ENCODE measurements at places on chromosomes 3 and 15.

GRCh38 chr3:179806177-179806576 lies 153.3 kb downstream of the USP13 start:
- H3K27me3 ChIP-seq = peaks cover 11% of the 10 kb centered on the region
- no peak for DNase-seq
- H3K4me1 ChIP-seq = no peaks in the 10 kb centered on the region
- no peak overlapping the region for H3K27ac ChIP-seq

- no peaks in the 10 kb centered on the region for H3K4me1 ChIP-seq
- peak; percentile 11 for DNase-seq
- H3K27me3 ChIP-seq = peaks cover 5% of the 10 kb centered on the region
Observed at GRCh38 chr15:71743861-71744382, 66.4 kb upstream of the NR2E3 start.

DNA sequence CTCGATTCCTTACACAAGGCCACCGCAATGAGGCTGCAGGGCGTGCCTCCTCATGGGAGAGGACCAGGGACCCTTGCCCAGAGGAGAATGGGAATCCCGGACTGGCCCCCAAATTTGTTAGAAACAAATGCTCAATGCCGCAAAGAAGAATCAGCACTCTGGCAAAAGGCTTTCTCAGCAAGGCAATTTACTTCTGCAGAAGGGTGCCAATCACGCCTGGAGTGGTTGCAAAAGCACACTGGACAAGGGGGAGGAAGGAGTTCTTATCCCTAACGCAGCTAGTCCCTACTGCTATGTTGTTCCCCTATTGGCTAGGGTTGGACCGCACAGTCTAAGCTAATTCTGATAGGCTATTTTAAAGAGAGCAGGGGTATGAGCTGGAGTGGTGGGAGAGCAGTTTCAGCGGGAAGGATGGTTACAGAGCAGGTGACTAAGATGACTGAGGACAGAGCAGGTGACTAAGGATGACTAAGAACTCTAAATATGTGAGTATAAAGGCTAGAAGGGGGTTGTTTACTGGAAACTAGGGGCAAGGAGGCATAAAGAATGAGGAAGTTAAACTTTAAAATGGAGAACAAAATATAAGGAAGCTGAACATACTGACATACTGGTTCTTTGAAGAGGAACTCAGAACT lies 48.5 kb downstream of the KATNBL1 start:
- no peak for DNase-seq
- no peaks in the 10 kb centered on the region for H3K27me3 ChIP-seq
- no peaks in the 10 kb centered on the region for H3K4me1 ChIP-seq
- H3K36me3 ChIP-seq = peaks cover 69% of the 10 kb centered on the region
- no peak overlapping the region for H3K4me3 ChIP-seq
- peak overlapping the region; percentile 8 for H3K27ac ChIP-seq

GRCh38 chr3:169815590-169816150 lies 3.0 kb upstream of the LRRC34 start:
- H3K4me3 ChIP-seq = no peak overlapping the region
- peaks cover 26% of the 10 kb centered on the region for H3K27me3 ChIP-seq
- peaks cover 34% of the 10 kb centered on the region for H3K4me1 ChIP-seq
- no peak for DNase-seq
- peaks cover 8% of the 10 kb centered on the region for H3K36me3 ChIP-seq

- no peak overlapping the region for H3K4me3 ChIP-seq
- H3K27ac ChIP-seq = no peak overlapping the region
- no peaks in the 10 kb centered on the region for H3K4me1 ChIP-seq
- H3K36me3 ChIP-seq = no peaks in the 10 kb centered on the region
- H3K27me3 ChIP-seq = peaks cover 5% of the 10 kb centered on the region
Observed at GRCh38 chr3:156010829-156011228, 109.5 kb upstream of the KCNAB1 start.

- no peak overlapping the region for H3K27ac ChIP-seq
- H3K27me3 ChIP-seq = peaks cover 4% of the 10 kb centered on the region
- peaks cover 6% of the 10 kb centered on the region for H3K4me1 ChIP-seq
- H3K4me3 ChIP-seq = no peak overlapping the region
- DNase-seq = no peak
Observed at GRCh38 chr3:62237286-62237948, 135.9 kb downstream of the FEZF2 start.

DNA sequence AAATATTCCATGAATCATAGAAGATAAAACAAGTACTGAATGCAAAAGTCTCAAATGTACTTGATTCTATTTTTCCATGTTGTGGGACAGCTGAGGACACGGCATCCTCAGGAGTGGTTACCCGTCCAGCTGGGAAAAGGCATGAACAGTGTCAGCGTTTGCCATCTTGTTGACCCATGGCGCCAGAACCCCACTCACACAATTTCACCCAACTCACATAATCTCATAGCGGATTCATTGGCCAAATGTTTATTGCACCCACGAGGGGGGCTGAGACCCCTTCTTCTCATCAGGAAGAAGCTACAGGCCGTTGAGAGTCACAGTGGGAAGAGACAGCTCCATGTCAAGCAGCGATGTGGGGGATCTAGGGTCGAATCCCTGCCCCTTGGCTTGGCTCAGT lies 72.9 kb downstream of the OCA2 start:
- H3K36me3 ChIP-seq = no peaks in the 10 kb centered on the region
- no peak overlapping the region for H3K27ac ChIP-seq
- peaks cover 5% of the 10 kb centered on the region for H3K27me3 ChIP-seq
- no peak overlapping the region for H3K4me3 ChIP-seq

GRCh38 chr3:20924646-20925385 lies 738.8 kb upstream of the SGO1 start:
- no peak for DNase-seq
- H3K36me3 ChIP-seq = no peaks in the 10 kb centered on the region
- no peak overlapping the region for H3K4me3 ChIP-seq
- no peaks in the 10 kb centered on the region for H3K27me3 ChIP-seq

GRCh38 chr3:38585791-38586420 lies 63.6 kb downstream of the SCN5A start:
- no peak overlapping the region for H3K4me3 ChIP-seq
- no peak for DNase-seq
- H3K27ac ChIP-seq = no peak overlapping the region

GRCh38 chr3:193788189-193788991 lies 195.4 kb downstream of the OPA1 start:
- DNase-seq = no peak
- H3K36me3 ChIP-seq = peaks cover 1% of the 10 kb centered on the region
- H3K4me3 ChIP-seq = no peak overlapping the region
- peaks cover 40% of the 10 kb centered on the region for H3K27me3 ChIP-seq
- no peak overlapping the region for H3K27ac ChIP-seq

Measured in activated T-helper 1 cell treated with anti-CD3 and anti-CD28 coated beads, Interleukin-12 subunit alpha, Interleukin-12 subunit beta, Interleukin-2, Interleukin-4 antibody, amounts not matched to agents 30 ng/mL and 10 ng/mL and 1 ng/mL, durations not matched to agents 14 hours and 24 hours and 36 hours (primary cell).